Activated gamma-delta T cell treated with anti-CD3 and anti-CD28 coated beads, Interleukin-2, amount 50 U/mL, for 16 hours (primary cell): ENCODE measurements at places on chromosomes 3 and 15.
A peak's percentile ranks its signal among the peaks of the same experiment; 100 is the strongest.

GRCh38 chr3:179526989-179527391 is 35.7 kb upstream of the ACTL6A start:
- DNase-seq = no peak

DNA sequence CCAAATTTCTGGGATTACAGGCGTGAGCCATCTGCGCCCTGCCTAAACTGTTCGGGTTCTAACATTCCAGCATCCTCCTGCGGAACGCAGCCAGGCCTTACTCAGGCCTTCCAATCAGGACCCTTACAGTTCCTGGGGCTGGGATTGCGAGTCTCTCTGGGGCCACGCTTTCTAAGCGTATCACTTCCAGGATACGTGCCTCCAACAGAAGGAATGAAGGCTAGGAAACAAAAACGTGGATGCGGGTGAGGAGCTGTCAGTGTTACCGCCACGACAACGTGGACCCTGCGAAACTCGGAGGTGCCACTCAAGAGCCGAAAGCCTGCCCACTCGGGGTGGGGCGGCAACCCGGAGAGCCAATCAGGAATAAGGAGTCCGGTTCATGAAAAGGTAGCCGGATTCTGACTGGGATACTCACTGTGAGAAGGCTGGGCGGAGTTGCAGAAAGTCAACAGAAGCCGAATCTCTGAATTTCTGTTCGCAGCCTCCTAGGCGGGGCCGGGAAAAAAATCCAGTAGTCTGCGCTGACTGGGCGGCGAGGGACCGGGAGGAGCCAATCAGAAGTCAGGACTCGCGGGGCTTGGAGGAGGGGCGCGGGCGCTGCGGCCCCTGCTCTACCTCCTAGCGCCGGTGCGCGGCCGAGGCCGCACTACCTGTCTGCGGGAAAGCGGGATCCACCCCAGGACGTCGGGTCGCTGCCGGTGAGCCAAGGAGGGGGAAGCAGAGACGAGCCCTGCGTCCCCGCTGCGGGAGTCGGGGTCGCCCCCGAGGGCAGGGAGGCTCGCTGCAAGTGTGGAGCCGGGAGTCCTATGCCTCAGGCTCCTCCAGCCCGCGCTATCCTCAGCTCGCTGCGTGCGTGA is at the start of gene HYKK:
Gene HYKK, plus strand, starts transcription at position 607 of the 860 bp plus-strand sequence. CDS start 5,512 bp downstream, outside the sequence.
- peak; percentile 36 for DNase-seq

- DNase-seq = no peak
These were observed 58.8 kb downstream of the AMOTL2 start for GRCh38 chr3:134315286-134316106.

DNA sequence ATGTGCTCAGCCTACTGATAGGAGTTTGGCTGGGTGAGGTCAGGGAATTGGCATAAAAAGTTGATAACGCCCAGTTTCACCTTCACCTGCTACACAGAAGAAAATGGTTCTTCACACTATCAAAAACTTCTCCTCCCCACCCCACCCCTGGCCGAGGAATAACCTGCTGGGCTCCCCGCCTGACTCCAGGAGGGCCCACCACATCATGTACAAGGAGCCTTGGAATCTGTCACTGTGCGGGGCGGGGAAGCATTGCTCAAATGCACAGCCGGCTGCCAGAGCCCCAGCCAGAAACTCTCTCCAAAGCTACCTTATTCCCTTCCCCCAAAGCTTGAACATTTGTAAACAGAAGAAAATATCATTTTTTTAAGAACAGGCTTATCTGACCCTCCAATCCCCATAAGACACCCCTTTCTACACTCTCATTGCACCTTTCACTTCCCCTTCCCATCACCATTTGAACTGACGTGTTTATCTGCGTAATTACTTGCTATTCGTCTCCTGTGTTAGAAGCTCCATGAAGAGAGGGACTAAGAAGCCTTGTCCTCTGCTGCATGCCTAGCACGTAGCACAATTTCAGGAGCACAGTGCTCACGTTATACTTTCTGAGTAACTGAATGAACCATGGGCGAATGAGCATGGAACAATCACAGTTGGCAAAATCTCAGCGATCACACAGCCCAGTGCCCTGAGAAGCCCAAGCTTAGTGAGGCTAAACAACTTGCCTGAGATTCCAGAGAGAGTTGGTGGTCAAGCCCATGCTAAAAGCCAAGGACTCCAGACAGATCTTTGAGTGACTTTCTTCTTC is 82.9 kb downstream of the HES1 start:
- no peak for DNase-seq

DNA sequence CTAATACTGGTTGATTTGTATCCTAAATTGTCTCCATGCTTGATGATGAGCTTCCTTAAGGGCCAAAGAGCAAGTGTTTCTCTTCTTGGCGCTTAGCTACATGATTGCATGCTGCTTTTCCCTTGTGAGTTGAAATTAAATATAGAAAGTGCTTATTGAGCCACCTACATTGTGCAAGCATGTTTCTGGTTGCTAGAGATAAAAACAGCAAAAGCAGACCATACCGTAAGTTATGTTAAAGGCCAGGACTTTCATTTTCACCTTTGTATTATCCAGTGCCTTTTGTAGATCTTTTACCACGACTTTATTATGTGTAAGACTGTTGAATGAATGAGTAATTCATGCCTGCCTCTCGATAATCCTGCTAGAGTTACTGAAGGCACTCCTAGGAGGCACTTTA is 41.9 kb upstream of the CCNB2 start:
- DNase-seq = no peak

- no peak for DNase-seq
These were observed 928.8 kb upstream of the ALCAM start for GRCh38 chr3:104437891-104438290.

DNA sequence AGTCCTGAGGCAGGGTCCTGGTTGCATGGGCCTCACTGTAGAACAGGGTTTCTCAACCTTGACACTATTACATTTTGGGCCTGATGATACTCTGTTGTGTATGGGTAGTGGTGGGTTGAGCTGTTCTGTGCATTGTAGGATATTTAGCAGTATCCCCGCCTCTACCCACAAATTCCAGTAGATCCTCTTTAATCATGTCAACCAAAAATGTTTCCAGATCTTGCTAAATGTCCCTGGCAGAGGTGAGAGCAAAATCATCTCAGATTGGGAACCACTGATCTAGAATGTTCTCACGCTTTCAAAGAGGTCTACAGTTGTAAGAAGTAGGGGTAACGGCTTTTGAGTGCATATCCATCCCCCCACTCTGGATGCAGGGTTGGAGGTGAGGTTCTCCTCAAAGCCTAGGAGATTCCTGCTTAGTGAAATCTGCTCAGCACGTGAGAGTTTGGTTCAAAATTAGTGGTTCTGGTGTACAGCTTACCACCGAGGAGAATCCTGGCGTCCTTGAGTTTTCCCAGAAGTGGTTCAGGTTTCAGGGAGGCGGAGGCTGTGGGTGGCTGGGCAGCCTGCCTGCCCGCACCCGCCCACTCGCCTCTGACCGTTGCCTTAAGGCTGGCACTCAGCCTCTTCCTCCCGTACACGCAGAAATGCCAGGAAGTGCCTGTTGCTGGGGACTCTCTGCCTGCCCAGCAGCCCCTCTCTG is 5.3 kb downstream of the ACVR2B start:
- no peak for DNase-seq

DNA sequence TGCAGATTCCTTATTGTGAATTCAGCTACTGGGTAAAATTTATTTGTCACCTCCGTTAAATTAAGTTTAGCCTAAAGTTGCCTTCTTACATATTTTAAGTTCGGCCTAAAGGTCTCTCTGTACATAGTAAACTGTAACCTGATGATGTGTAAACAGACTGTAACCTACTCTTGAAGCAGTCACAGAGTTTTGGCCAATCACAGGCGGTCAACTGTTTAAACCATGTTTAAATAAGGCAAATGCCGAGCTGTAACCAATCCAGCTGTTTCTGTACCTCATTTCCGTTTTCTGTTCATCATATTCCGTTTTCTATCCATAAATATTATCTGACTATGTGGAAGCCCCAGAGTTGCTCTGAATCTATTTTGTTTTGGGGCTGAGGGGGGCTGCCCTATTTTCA is 2.4 kb upstream of the ADAMTSL3 start:
- DNase-seq = no peak

DNA sequence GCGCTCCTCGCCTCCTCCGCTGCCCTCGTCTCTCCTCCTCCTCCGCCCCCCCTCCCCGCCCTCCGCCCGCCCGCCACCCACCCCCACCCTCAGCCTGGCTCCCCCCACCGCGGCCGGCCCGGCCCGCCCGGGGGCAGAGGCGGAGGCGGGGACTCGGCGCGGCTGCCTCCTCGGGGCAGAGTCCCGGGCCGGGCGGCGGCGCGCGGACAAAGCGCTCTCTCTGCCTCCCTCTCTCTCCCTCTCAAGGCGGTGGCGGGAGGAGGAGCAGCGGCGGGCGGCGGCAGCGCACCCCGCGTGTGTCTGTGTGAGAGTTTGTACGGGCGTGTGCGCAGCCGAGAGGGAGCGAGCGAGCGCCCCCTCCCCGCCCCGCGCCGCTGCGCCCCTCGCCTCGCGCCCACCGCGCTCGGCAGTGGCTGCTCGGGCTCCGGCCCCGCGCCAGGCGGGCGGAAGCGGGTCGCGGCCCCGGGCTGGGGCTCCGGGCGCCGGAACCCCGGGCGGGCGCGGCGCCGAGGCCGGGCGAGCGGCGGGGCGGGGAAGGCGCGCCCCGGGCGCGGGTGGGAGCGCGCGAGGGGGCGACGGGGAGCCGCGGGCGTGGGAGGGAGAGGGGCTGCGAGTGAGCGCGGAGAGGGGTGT is at the start of gene IGF2BP2:
Gene IGF2BP2, minus strand, starts transcription at position 37 of the 633 bp plus-strand sequence. CDS start 82 bp downstream, outside the sequence.
- peak; percentile 19 for DNase-seq

DNA sequence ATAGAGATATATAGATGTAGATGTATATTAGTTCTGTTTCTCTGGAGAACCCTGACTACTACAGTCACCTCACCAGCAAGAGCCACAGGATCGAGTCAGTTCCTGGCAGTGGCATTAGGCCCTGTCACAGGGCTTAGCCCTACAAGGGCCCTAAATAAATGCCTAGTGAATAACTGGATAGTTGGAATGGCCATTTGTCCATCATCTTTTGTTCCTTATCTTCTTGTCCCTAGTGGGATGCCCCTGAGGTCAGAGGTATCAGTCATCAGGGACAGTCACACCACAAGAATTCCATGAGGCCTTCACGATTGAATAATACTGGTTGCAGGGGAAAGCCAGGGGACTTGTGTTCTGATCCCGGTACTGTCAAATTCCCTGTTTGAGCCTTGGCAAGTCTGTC is 204.9 kb upstream of the PPP2R3A start:
- DNase-seq = no peak

DNA sequence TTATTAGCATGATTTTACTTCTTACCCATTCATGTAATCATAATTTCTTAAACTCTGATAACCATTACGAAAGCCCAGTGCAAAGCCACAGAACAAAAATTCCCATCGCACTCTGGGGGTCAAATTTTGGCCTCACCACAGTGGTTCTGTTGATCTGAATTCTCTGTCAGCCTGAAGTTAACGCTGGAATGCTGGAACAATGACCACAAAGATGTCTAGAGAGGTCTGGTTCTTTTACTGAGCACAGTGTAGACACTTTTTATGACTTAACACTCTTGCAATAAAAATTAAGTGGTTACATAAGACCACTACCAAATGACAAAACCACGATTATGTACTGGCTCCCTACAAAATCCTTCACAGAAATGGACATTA is 94.7 kb downstream of the PDZRN3 start:
- DNase-seq = no peak

DNA sequence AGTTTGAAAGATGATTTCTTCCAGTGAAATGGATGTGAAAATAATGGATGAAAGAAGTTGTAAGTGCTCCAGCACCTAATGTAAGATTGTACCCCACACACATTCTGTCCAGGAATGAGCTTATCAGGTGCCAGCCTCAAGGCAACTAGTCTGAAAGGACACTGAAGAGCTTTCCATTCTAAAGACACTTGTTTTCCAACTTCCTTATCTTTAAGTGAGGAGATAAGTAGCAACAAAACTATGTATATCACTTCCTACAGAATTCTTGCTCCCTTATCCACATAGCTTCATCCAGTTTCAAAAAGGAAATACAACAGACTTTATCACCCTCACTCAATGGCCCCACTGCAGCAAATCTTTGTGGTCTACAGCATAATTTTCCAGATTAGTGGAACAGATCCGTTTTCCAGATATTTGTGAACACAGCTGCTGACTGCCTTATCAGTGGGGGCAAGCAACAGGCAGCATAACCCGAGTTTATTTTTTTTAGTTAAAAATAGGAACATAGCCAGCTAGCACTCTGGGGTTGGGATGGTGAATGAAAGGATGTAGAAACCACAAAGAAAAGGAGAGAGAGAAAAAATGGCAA is 60.6 kb downstream of the CD200R1L start:
- no peak for DNase-seq

DNA sequence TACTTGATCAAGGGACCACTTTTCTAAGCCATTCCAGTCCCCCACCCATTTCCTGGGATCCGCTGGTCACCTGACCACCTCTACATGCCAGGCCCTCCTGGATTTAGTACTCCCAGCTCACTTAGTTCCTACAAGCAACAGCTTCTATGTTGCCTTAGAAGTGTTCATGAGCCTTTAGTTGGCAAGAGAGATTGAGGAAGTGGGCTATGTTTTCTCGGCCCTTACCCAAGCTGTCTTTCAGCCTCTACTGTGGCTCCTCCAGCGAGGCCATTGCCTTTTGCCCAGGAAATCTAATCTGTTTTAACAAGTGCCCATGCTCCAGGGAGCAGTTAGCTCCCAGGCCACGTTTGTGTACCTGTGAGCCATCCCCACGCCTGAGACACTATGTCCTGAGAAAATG is 4.5 kb upstream of the PRKAR2A start:
- no peak for DNase-seq

GRCh38 chr3:122421101-122421500 is 5.2 kb upstream of the WDR5B start:
- DNase-seq = no peak

DNA sequence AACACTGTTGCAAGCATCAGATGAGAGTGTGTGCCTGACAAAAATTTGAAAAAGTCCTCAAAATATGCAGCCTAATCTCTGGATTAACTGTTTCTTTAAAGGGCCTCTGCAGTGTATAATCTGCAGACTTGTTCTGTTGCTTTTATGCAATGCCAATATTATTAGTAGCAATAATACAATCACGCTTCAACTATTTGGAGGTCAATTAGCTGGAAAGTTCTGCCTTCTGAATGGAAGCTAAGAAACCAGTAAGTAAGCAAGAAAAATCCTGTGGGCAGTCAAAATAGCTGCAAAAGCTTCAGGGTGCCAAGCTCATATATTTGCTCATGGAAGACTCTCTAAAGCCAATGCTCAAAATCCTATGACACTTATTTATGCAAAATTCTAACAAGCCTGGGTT is 153.2 kb upstream of the NR2F2 start:
- DNase-seq = no peak

DNA sequence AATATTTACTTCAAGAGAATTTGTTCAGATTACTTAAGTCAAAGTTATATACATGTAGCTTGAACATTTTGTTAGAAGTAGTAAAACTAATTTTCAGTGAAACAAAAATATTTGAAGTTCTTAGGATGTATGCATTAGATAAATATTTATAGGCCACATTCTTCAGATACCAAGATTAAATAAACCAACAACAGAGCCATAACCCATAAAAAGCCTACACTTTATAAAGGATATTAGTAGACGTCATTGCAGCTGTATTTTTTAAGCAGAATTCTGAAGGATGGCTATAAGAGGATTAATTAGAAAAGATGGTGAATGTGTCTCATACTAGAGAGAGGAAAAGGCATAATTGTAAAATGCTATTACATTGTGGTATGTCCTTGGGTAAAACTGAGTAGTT is 449.7 kb upstream of the ALCAM start:
- no peak for DNase-seq

GRCh38 chr3:26196781-26197180 is 406.9 kb downstream of the OXSM start:
- DNase-seq = no peak

- no peak for DNase-seq
These were observed 117.7 kb upstream of the PLCL2 start for GRCh38 chr3:16767006-16767405.
